ENCODE measurements at places on chromosomes 16 and 17. TPM values are rescaled to one million over a fixed set of nuclear protein-coding genes. Genes with fewer than 3 reads are reported as not detected.
A peak's percentile ranks its signal among the peaks of the same experiment; 100 is the strongest.

Gene TM4SF5
- total RNA-seq, result not detected

Gene TP53TG3F
- not detected for total RNA-seq

Gene TBC1D3I
- 1.2 TPM for total RNA-seq

DNA sequence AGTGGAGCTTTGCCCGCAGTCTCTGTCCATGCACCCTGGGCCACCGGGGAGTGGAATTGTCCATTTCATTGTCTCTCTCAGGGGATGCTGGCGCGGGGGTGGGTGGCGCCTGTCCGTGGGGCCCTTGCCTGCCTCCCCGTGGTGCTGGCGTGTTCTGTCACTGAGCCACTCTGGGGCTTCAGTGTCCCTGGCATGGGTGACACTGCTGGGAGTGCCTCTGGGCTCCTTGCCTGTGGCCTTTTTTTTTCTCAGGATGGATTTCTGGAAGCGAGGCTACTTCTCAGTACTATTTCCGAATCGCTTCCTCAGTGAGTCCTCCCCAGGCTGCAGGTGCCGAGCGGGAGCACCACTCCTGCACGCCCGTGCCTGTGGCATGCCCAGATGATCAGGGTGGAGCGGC, 55.0 kb downstream of the PDPK1 start:
- H3K4me1 ChIP-seq, result peaks cover 18% of the 10 kb centered on the region
- H3K27ac ChIP-seq, result no peak overlapping the region
- peaks cover 32% of the 10 kb centered on the region for H3K36me3 ChIP-seq
- no peak overlapping the region for H3K4me3 ChIP-seq
- H3K27me3 ChIP-seq, result no peaks in the 10 kb centered on the region

GRCh38 chr16:90043526-90043925, 24.3 kb upstream of the DBNDD1 start:
- no peak overlapping the region for H3K27ac ChIP-seq
- no peak for DNase-seq
- H3K4me3 ChIP-seq, result no peak overlapping the region
- no peaks in the 10 kb centered on the region for H3K27me3 ChIP-seq
- no peaks in the 10 kb centered on the region for H3K36me3 ChIP-seq
- H3K4me1 ChIP-seq, result peaks cover 3% of the 10 kb centered on the region

GRCh38 chr16:85550953-85551924, 61.9 kb upstream of the GSE1 start:
- peaks cover 3% of the 10 kb centered on the region for H3K36me3 ChIP-seq
- DNase-seq, result no peak
- no peaks in the 10 kb centered on the region for H3K27me3 ChIP-seq
- H3K4me3 ChIP-seq, result peak overlapping the region; percentile 26

- H3K4me3 ChIP-seq, result no peak overlapping the region
- DNase-seq, result no peak
- peaks cover 3% of the 10 kb centered on the region for H3K36me3 ChIP-seq
- no peaks in the 10 kb centered on the region for H3K4me1 ChIP-seq
Observed at GRCh38 chr17:27817731-27818130, 17.4 kb upstream of the NOS2 start.

DNA sequence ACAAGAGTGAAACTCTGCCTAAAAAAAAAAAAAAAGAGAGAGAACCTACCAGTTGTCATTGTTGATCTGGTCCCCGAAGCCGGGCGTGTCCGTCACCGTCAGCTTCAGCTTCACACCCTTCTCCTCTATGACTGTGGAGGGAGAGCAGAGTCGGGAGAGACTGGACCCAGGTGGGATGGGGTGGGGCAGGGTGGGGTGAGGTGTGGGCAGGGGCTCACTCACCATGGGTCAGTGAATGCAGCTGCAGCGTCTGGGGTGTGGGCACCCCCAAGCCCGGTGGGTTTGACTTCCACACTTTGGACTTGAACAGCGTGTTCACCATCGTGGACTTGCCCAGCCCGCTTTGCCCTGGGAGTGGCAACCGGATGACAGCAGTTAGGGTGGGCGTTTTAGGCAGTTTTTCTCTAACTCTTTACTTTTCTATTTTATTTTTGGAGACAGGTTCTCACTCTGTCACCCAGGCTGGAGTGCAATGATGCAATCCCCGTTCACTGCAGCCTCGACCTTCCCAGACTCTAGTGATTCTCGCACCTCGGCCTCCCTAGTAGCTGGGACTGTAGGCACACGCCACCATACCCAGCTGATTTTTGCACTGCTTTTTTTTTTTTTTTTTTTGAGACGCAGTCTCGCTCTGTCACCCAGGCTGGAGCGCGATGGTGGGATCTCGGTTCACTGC, 2.2 kb downstream of the SEPTIN12 start:
- no peak for DNase-seq
- H3K36me3 ChIP-seq, result no peaks in the 10 kb centered on the region

GRCh38 chr17:21742326-21742725, 50.0 kb downstream of the KCNJ18 start:
- H3K4me1 ChIP-seq, result no peaks in the 10 kb centered on the region
- H3K36me3 ChIP-seq, result no peaks in the 10 kb centered on the region
- no peak for DNase-seq
- H3K27ac ChIP-seq, result no peak overlapping the region

- peak overlapping the region; percentile 86 for H3K4me3 ChIP-seq
- H3K27me3 ChIP-seq, result no peaks in the 10 kb centered on the region
- no peak for DNase-seq
- peaks cover 4% of the 10 kb centered on the region for H3K36me3 ChIP-seq
Observed at GRCh38 chr17:68289936-68290267, 1.0 kb downstream of the SLC16A6 start.

DNA sequence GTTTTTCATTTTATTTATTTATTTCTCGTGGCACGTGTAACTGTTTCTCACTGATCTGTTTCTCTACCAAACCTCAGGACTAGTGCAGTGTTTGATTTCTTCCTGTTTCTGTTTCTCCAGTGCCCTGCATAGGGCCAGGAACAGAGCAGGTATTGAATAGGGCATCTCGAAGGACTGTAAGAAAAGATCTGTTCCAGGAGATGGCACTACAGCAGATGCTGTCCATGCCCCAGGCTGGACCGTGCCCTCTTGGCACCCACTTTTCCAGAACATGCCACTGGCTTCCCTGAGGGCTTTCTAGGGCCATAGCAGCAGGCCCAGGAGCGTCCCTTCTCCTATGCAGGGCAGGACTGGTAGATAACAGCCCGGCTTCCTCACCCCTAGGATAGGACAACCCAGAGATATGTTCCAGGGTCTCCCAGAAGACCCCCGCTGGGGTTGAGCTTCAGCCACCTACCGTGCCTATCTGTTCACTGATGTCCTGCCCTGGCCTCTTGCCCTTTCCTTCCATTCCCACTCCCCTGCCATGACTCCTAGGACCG, 4.4 kb downstream of the SNX20 start:
- peaks cover 79% of the 10 kb centered on the region for H3K36me3 ChIP-seq
- peak overlapping the region; percentile 14 for H3K27ac ChIP-seq
- H3K4me1 ChIP-seq, result peaks cover 41% of the 10 kb centered on the region

DNA sequence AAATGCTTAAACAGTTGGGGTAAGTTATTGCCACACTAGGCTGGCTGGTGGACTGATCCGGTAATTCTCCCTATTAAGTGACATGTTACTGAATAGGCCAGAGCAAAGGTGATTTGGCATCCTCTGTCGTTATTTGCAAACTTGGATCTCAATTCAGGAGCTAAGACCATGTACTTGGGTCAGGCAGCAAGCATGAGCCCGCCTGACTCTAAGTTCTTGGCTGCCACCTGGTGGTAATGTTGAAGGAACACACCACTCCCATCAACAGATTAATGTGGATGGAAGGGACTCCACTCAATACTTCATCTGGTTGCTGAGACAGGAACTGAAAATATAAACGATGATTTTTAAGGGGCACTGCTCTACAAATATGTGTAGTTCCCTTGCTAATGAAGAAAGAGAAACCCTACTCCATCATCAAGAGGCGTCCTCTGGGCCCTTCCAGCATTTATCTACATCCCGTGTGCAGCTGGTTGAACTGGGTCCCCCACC, 70.8 kb downstream of the EMP2 start:
- no peak overlapping the region for H3K27ac ChIP-seq
- H3K4me3 ChIP-seq, result no peak overlapping the region
- H3K27me3 ChIP-seq, result peaks cover 2% of the 10 kb centered on the region

DNA sequence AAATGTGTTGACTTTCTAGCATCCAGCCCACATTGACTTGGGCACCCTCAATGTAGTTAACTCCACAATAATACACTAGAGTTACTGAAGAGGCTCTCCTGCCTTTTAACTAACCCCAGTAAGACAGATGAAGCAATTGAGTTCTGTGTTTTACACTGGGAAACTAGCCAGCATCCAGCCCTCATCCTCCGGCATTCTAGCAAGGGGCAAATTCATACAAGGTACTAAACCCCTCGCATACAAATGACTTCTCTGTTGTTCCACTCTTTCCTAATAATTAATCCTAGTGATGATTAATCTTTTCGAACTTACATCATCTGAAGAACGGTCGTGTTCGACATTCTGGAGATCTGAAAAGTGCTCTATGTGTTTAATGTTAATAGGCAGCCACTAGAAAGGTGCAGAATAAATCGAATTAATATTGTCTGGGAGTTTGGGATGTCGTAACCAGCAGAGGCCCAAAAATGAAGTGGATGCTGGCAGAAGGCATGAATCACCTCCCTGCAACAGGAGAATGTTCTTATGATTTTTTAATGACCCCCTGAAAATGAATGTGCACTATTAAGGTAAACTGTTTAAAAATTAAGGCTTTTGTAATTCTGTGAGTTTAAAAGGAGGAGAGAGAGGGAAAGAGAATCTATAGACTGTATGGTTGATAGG, 249.4 kb downstream of the SNX29 start:
- no peak for DNase-seq
- H3K4me3 ChIP-seq, result no peak overlapping the region
- H3K4me1 ChIP-seq, result no peaks in the 10 kb centered on the region
- no peaks in the 10 kb centered on the region for H3K36me3 ChIP-seq

- no peak for DNase-seq
- H3K27me3 ChIP-seq, result no peaks in the 10 kb centered on the region
- H3K27ac ChIP-seq, result no peak overlapping the region
- H3K36me3 ChIP-seq, result peaks cover 36% of the 10 kb centered on the region
- H3K4me1 ChIP-seq, result no peaks in the 10 kb centered on the region
Observed at GRCh38 chr17:13002761-13003453, 14.9 kb downstream of the ELAC2 start.

DNA sequence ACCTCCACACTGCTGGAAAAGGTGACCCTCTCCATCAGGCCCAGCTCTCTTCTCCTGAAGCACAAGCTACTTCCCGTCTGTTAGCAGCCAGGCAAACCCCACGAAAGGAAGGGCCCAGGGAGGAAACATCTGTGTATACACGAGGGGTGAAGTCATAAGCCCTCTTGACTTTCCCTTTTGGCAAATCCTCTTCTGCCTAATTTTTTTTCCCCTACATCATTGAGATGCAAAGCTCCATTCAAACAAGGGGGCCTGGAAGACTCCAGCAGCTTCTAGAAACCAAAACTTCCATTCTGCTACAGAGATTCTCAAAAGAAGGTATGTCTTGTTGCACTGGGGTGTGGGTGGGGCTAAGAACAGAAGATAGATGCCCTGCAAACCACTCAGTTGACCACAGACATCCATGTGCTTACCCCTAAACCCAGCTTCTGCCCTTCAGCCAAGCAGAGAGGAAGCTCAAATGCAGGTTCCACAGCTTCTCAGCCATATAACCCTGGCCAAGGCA, 145.6 kb upstream of the RCVRN start:
- H3K4me1 ChIP-seq, result no peaks in the 10 kb centered on the region
- DNase-seq, result no peak
- H3K27me3 ChIP-seq, result no peaks in the 10 kb centered on the region
- no peaks in the 10 kb centered on the region for H3K36me3 ChIP-seq
